WTC11 (cell line): ENCODE measurements at places on chromosomes 2 and 18.

DNA sequence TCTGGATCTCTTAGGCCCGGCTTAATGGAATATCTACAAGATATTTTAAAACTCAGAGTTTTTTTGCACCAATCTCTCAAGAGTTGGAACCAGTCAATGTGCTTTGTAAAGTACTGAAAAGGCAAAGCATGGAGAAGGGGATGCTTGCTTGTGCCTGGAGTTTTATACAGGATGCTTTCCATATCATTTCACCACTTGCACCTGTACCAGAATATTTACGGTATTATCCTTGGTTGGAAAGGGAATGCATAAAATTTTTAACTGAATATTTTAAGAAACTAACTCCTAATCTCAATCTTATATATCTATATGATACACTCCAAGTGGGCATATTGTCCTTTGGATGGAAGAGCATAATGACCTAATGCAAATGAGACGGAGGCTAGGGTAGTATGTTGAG is 318.7 kb downstream of the CLIP4 start:
- H3K27ac ChIP-seq = no peak overlapping the region
- DNase-seq = no peak
- peaks cover 9% of the 10 kb centered on the region for H3K4me1 ChIP-seq
- no peaks in the 10 kb centered on the region for H3K36me3 ChIP-seq
- H3K27me3 ChIP-seq = no peaks in the 10 kb centered on the region
- H3K4me3 ChIP-seq = no peak overlapping the region

DNA sequence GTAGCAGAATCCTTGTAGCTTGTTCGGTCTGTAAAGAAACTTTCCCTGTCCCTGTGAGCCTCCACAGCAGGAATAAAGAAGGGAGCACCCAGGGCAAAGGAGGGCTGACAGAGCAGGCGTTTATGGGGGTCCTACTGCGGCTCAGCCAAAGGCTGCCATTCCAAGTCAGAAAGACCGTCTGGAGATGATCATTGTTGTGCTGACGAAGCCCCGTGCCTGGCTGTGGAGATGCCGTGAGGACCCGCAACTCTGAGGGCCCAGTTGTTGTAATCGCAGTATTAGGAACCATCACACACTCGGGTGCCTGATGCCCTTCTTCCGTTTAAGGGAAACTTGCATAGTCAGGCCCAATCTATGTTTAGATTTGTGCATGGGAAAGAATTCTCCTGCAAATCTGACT is 16.9 kb upstream of the VWA3B start:
- DNase-seq = no peak
- no peaks in the 10 kb centered on the region for H3K27me3 ChIP-seq
- peaks cover 5% of the 10 kb centered on the region for H3K4me1 ChIP-seq
- H3K27ac ChIP-seq = no peak overlapping the region
- H3K4me3 ChIP-seq = no peak overlapping the region

DNA sequence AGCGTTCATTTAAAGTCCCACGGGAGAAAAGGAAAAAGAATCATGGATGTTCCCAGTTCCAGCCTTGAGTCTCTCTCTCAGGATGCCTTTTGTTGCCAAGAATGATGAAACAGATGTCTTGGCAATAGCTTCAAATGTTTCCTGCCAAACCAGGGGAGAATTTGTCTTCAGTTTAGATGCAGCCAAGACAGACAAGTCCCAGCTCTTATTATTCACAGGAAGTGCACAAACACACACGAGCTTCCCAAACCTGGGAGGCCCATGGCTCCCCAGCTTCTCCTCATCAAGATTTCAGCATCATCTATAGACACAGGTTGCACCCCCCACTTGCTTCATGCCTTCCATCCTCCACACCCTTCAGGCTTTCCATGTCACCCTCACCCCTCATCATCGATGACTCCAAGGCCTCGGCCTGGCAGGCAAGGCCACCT is 45.9 kb downstream of the HS1BP3 start:
- H3K4me3 ChIP-seq = no peak overlapping the region
- H3K36me3 ChIP-seq = no peaks in the 10 kb centered on the region; the same call in 1 of the 2 replicates
- no peak for DNase-seq
- no peak overlapping the region for H3K27ac ChIP-seq
- H3K27me3 ChIP-seq = no peaks in the 10 kb centered on the region
- H3K4me1 ChIP-seq = peaks cover 3% of the 10 kb centered on the region; the same call in 1 of the 2 replicates

GRCh38 chr18:75172299-75173124 is 36.4 kb downstream of the PTGR3 start:
- peaks cover 16% of the 10 kb centered on the region for H3K4me1 ChIP-seq
- DNase-seq = no peak
- H3K36me3 ChIP-seq = no peaks in the 10 kb centered on the region

DNA sequence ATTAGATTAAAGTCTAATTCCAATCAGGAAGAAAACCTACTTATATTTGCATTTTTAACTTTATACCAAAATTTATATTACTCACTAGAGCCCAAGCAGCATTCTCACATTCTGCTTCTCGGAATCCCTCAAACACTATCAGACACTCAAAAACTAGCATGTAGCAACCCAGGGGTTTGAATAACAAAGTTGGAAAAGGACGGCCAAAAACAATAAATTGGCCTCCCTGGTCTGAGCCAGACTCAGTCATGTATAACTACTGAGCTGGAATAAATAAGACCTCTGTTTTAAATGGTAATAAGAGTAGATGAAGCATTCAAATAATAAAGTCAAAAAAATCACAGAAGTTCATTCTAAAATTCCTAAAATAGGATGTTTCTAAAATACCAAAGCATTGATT is 290.9 kb downstream of the IRS1 start:
- peaks cover 2% of the 10 kb centered on the region for H3K4me1 ChIP-seq
- H3K27me3 ChIP-seq = no peaks in the 10 kb centered on the region
- DNase-seq = no peak
- no peak overlapping the region for H3K4me3 ChIP-seq
- no peaks in the 10 kb centered on the region for H3K36me3 ChIP-seq
- H3K27ac ChIP-seq = no peak overlapping the region

- no peak overlapping the region for H3K4me3 ChIP-seq
- no peak overlapping the region; the same call in 1 of the 2 replicates for H3K27ac ChIP-seq
- DNase-seq = no peak
- peaks cover 61% of the 10 kb centered on the region for H3K4me1 ChIP-seq
- H3K27me3 ChIP-seq = no peaks in the 10 kb centered on the region
Observed at GRCh38 chr18:46413684-46414083, 243.3 kb downstream of the LOXHD1 start.

DNA sequence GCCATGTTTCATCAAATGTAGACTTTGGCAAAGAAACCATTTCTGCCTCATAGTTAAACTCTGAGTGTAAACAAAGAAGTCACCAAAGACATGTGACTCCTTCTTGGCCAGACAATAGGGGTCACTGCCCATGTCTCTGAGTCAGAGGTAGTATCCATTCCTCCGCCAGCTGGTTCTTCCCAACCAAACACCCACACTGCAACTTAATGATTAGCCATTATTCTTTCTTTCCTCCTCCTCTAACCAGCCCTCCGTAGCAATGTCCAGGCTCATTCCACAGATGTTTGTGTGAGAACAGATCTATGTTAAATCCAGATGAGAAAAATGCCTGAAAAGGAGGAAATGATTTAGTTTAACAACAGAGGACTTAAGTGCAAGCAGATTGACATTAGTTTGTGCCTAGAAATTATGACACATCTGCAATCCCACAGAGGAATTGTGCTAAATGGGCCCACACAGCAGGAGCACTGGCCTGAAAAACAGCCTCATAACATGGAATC is 127.9 kb upstream of the SH3BP4 start:
- no peaks in the 10 kb centered on the region for H3K36me3 ChIP-seq
- no peaks in the 10 kb centered on the region for H3K27me3 ChIP-seq
- H3K27ac ChIP-seq = no peak overlapping the region
- DNase-seq = no peak
- peaks cover 20% of the 10 kb centered on the region for H3K4me1 ChIP-seq
- no peak overlapping the region for H3K4me3 ChIP-seq

- no peak overlapping the region for H3K27ac ChIP-seq
- peaks cover 20% of the 10 kb centered on the region for H3K36me3 ChIP-seq
- no peak for DNase-seq
- no peaks in the 10 kb centered on the region for H3K27me3 ChIP-seq
Observed at GRCh38 chr18:29377346-29377745, 1200.4 kb upstream of the CDH2 start.
